ENCODE measurements at places on chromosomes 11 and 22.
A peak's percentile ranks its signal among the peaks of the same experiment; 100 is the strongest.

- DNase-seq, result peak; percentile 82
Measured at GRCh38 chr11:84817998-84818397, 809.1 kb downstream of the DLG2 start.

DNA sequence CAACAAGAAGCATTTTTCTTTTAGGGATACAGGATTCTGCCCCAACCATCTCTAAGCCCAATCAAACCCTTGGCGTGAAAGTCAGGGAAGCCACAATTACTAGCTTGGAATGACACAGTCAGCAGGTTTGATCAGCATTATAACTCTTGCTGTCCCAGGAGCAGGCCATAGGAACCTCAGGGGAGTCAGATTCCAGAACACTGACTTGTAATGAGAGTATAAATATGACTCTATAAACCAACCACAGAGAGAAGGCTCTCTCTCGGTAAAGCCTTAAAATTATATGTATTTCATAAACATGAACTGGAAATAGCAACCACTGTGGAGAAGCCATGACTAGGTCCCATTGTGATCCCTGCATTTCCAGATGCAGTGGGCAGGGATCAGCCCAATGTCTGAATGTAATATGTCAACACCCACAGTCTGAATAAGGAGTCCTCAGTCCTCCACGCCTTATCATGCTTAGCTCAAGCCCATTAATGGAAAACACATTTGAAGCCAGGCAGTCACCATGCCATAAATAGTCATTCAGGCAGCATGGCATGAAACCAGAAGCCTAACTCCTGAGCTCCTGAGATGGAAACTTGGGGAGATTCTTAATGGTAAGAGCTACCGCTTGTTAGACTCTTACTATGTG lies 99.1 kb upstream of the MTNR1B start:
- DNase-seq, result no peak

DNA sequence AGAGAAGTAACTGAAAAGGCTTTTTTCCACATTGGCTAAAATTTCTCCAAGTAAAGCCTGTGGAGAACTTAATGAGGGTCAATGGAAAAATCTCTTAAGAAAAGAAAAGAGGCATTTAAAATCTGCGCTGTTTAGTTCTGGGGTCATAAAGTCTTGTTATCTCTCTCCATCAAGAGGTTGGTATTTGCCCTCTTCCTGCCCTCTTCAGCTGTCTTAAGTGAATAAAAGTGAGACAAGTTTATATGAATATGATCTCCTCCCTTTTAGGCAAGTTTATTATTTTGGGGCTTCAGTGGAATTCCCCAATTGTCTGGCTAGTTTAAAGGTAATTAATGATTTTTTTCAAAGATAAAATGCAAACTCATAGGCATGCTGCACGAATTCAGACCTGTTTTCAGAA lies 89.6 kb downstream of the ARL14EP start:
- DNase-seq, result no peak

DNA sequence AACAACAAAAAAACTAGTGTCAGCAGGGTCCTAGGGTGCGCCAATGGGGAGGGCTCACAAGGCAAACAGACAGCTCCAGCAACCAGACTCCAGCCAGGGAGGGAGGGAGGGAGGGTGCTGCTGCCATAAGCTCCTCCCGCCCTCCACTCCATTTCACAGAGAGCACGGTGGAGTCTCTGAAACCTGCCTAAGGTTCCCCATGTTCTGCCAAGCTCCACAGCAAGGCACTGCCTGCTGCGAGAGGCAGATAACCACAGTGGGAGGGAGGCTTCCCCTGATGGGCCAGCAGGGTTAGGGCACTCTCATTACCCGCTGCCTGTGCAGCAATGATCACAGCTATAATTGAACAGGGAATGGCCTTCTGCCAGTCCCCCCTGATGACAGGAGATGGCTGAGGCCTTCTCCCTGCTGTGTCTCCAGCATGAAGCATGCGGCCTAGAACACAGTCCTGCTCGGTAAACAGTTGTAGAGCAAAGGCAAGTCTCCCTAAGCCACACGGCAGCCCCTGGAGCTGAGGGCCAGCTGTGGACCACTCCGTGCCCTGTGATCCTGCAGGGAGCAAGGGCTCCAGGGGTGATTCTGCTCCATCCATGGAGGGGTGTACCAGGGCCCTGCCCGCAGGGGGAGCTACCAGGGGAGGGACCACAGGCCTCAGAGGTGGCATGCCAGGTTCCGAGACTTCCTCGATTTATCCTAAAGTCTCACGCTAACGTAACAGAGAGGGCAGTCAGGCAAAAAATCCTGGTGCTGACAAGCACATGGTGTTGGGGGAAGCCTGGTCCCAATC lies 42.9 kb downstream of the PC start:
- no peak for DNase-seq

- no peak for DNase-seq
Measured at GRCh38 chr22:19959043-19959586, 17.5 kb upstream of the TXNRD2 start.

DNA sequence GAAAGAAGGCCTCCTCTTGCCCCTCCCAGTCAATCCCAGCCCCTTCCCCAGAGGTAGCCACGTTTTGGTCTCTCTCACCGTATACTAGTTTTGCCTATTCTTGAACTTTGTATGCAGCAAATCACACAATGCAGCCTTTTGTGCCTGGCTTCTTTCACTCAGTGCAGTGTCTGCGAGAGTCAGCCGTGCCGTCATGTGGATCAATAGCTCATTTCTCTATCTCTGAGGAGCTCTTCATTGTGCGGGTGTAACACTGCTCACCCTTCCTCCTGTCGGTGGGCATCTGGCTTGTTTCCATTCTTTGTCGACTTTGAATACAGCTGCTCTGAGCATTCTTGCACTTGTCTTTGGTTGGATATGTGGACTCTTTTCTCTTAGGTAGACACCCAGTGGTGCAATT lies 146.5 kb downstream of the CACNA1I start:
- no peak for DNase-seq

DNA sequence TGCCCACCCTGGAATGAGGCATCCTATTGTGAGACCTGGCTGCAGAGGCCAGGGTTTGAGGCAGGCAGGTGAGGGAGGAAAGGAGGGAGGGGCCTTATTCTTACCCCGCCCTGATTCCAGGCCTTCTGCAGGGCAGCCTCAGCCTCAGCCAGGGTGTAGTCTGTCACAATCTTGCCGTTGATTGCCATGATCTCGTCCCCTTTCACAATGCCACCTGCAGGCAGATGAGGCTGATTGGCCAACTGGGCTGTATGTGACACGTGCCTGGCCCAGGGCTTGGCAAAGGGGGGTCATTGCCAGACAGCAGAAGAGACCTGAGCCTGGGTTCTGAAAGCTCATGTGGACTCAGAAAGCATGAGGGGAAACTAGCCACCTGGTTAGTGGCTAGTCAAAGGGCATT lies 21.4 kb upstream of the ABCC8 start:
- DNase-seq, result no peak

- DNase-seq, result no peak
Measured at GRCh38 chr22:24053481-24054226, 42.5 kb downstream of the CABIN1 start.

Data from HT1080 (cell line).